ENCODE measurements at places on chromosomes 1 and 21.

DNA sequence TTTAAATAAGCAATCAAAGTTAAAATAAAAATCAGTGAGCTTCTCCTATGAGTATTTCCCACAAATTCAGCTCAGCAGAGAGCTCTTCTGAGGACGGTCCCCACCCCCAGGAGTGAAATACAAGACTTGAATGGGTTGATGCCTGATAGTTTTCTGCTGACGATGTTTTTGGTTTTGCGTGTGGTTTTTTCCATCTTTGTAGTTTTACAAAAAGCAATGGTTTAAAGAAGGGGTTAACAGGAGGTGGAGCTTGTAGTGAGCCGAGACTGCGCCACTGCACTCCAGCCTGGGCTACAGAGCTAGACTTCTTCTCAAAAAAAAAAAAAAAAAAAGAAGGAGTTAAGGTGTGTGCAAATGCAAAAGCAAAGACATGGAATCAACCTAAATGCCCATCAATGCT, 171.7 kb upstream of the COA6 start:
- ATAC-seq = no peak

DNA sequence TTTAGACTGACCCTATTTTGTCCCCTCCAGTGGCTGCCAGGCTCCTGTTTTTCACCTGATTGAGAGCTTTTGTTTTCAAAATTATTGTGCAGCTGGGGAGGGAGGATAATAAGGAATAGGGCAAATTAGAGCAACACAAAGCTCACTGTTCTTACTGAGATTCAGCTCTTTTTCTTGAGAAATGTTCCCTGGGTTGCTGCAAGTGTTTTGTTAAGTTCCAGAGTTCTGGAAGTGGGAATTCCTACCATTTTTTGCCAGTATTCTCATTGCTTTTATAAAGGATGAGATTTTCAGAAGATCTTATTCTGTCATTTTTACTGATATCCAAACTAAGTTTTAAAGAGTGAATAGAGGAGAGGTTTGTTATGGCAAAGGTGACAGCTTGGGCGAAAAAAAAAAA, 417.7 kb downstream of the SIPA1L2 start:
- no peak for ATAC-seq

GRCh38 chr1:177209357-177209756, 38.6 kb downstream of the BRINP2 start:
- ATAC-seq = no peak

- no peak for ATAC-seq
These were observed 16.4 kb downstream of the PLEKHM2 start for GRCh38 chr1:15700508-15700907.

- no peak for ATAC-seq
These were observed 394.3 kb downstream of the TGFB2 start for GRCh38 chr1:218739426-218739825.

DNA sequence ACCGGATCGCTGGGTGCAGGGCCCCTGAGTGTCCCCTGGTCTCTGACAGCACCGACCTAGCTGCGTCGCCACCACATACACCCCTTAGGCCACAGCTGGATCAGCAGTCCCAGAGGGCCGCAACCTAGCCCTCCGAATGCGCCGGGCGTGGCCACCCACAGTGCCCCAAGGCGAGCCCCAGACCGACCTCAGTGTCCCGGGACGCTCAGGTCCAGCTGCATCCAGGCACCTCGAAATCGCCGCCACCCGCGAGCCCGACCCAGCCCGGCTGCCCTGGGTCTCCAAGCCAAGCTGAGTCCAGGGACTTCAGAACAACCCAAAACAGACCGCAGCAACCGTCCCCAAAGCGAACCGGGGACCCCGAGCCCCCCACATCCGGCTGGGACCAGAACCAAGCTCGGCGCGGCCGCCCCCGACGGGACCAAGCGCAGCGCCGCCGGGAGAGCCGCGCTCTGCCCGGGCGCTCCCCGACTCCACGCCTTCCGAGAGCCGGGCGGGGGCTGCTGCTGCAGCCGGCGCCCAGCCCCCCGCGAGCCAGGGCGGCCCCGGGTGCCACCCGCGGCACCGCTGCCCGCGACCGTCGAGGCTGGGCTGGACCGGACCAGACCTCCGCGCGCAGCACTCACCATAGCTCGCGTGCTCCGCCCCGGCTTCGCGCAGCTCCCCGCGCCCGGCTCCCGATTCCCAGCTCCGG, 54.6 kb upstream of the ECE1 start:
- ATAC-seq = peak; percentile 13

DNA sequence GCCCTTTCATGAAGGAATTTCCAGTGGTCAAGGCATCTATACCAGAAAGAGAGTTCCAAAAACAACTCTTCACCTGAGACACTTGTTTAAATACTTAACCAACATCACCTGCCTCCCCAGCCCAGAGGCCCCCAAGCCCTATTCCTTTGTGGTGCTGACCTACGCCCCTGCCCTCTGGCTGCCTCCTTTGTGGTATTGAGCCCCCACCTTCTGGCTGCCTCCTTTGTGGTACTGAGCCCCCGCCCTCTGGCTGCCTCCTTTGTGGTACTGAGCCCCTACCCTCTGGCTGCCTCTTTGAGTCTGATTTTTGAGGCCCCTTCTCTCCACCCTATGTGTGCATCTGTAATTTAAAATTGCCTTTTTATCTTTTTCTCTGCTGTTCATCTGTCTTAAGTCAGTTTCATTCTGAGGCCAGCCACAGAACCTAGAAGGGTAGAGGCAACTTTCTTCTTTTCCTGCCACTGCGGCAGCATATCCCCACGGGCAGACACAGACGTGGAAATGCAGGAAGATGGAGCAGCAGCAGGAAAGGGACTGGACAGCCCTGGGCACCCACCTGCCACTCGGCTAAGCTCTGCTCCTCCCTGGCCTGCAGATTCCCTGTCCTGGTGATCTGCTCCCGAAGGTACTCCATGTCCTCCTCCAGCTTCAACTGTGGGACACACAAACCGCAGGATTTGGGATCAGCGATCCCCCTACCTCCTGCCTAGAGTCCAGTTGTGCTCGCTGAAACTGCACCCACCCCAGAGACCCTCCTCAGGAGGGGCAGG, 3.2 kb downstream of the TRIM17 start:
- no peak for ATAC-seq

GRCh38 chr1:201941420-201942128, 4.8 kb downstream of the LMOD1 start:
- ATAC-seq = no peak
